ENCODE measurements at places on chromosomes 2 and 18.

GRCh38 chr2:225008179-225008856 lies 34.0 kb downstream of the DOCK10 start:
- no peak for DNase-seq

GRCh38 chr2:159080641-159081040 lies 112.2 kb downstream of the TANC1 start:
- no peak for DNase-seq

- no peak for DNase-seq
Measured at GRCh38 chr18:8361941-8362471, 247.2 kb upstream of the RAB12 start.

- DNase-seq: no peak
Measured at GRCh38 chr2:96809951-96810782, 5.9 kb upstream of the CNNM3 start.

DNA sequence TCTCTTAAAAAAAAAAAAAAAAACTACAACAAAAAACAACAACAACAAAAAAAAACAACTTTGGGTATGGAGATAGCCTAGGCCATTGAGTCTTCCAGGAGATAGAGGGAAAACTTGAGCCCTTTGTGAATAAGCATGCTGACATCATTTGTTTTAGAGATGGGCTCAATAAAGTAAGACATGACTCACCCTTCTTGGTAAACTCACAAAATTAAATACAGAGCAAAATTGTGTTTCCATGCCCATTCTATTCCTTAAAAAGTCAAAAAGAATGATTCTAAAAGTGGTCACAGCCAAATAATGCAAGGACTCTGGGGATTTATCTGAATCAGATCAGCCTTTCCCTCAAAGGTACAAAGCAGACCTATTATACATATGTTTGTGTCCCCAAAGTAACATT lies 117.4 kb downstream of the ETAA1 start:
- DNase-seq: no peak

Measured in H1 (cell line).